CD4-positive, alpha-beta memory T cell (primary cell): ENCODE measurements at places on chromosomes 3 and 15. TPM values are rescaled to one million over a fixed set of nuclear protein-coding genes. Genes with fewer than 3 reads are reported as not detected.

PAQR5 gene
- polyA plus RNA-seq, result not detected

GRCh38 chr3:149291178-149291577, 42.3 kb downstream of the TM4SF18 start:
- H3K27ac ChIP-seq, result no peak overlapping the region
- no peak for DNase-seq
- no peaks in the 10 kb centered on the region for H3K4me1 ChIP-seq
- H3K4me3 ChIP-seq, result no peak overlapping the region

GRCh38 chr3:42495393-42495792, 7.0 kb upstream of the VIPR1 start:
- peaks cover 1% of the 10 kb centered on the region for H3K27me3 ChIP-seq
- H3K4me3 ChIP-seq, result no peak overlapping the region
- no peaks in the 10 kb centered on the region for H3K36me3 ChIP-seq
- no peak for DNase-seq
- H3K27ac ChIP-seq, result no peak overlapping the region

GRCh38 chr3:82055792-82056191, 294.3 kb upstream of the GBE1 start:
- H3K4me1 ChIP-seq, result no peaks in the 10 kb centered on the region
- no peak for DNase-seq
- H3K36me3 ChIP-seq, result no peaks in the 10 kb centered on the region
- no peak overlapping the region for H3K27ac ChIP-seq

PIERCE2 gene
- 0.30 TPM for polyA plus RNA-seq

BFSP2 gene
- polyA plus RNA-seq, result 1.3 TPM

CCR9 gene
- polyA plus RNA-seq, result 3.9 TPM

DNA sequence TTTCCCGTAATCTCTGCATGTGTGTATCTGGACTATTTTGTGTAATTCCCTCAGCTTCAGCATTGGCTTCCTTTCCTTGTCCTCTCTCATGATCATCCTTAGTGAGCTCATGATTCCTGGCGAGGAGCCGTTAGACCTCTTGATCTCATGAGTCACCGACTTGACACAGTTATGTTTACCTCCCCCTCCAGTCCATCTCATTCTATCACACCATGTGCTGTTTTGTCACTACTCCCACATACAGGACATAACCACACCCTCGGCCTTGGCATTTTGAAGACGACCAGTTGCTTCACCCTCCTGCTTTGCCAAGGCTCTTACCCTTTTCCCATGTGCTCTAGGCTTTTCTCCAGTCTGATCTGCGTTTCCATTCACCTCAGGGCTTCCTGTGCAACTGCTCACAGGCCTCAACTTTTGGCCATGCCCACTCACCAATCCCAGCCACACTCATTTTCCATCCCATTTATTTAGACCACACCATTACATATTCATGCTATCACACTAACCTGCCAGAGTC, 41.5 kb downstream of the CP start:
- no peak overlapping the region for H3K4me3 ChIP-seq
- H3K4me1 ChIP-seq, result no peaks in the 10 kb centered on the region
- no peak for DNase-seq
- no peaks in the 10 kb centered on the region for H3K36me3 ChIP-seq
- no peak overlapping the region for H3K27ac ChIP-seq

LRRK1 gene
- polyA plus RNA-seq, result 0.50 TPM

DOCK3 gene
- 0.18 TPM for polyA plus RNA-seq

SAMD7 gene
- polyA plus RNA-seq, result not detected

- H3K4me3 ChIP-seq, result no peak overlapping the region
- H3K27me3 ChIP-seq, result no peaks in the 10 kb centered on the region
- H3K4me1 ChIP-seq, result peaks cover 65% of the 10 kb centered on the region
- H3K27ac ChIP-seq, result no peak overlapping the region
- no peaks in the 10 kb centered on the region for H3K36me3 ChIP-seq
Observed at GRCh38 chr3:12627370-12627769, 36.5 kb downstream of the RAF1 start.

GRCh38 chr15:70698426-70698825, 64.9 kb downstream of the UACA start:
- no peak for DNase-seq
- no peak overlapping the region for H3K4me3 ChIP-seq
- no peaks in the 10 kb centered on the region for H3K36me3 ChIP-seq
- H3K27me3 ChIP-seq, result no peaks in the 10 kb centered on the region
- H3K27ac ChIP-seq, result no peak overlapping the region
- H3K4me1 ChIP-seq, result no peaks in the 10 kb centered on the region

GRCh38 chr3:39065197-39065596, 13.4 kb downstream of the WDR48 start:
- H3K4me3 ChIP-seq, result no peak overlapping the region
- H3K27me3 ChIP-seq, result no peaks in the 10 kb centered on the region
- H3K36me3 ChIP-seq, result peaks cover 34% of the 10 kb centered on the region
- no peak for DNase-seq

RAD54L2 gene
- 18.5 TPM for polyA plus RNA-seq

DNA sequence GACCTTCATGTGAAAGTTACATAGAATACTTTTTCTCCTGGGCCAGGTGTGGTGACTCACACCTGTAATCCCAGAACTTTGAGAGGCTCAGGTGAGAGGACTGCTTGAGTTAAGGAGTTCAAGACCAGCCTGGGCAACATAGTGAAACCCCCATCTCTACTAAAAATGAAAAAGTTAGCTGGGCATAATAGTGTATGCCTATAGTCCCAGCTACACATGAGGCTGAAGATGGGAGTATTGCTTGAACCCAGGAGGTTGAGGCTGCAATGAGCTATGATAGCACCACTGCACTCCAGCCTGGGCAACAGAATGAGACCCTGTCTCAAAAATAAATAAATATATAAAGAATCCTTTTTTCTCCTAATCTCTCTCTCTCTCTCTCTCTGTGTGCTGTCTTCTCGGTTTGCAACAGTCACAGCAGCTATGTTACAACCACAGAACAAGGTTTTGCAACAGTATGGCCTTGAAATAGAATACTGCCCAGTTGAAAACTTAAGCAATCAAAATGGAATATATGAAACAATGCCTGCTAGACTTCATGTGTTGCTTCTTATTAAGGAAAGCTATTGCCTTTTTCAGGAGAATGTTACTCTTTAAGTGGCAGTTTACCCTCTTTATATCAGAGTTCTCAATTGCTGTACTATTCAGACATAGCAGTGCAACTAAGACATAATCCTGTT, 12.3 kb upstream of the DENND4A start:
- no peak for DNase-seq
- H3K4me3 ChIP-seq, result no peak overlapping the region
- no peak overlapping the region for H3K27ac ChIP-seq

CFAP91 gene
- polyA plus RNA-seq, result 0.48 TPM

DNA sequence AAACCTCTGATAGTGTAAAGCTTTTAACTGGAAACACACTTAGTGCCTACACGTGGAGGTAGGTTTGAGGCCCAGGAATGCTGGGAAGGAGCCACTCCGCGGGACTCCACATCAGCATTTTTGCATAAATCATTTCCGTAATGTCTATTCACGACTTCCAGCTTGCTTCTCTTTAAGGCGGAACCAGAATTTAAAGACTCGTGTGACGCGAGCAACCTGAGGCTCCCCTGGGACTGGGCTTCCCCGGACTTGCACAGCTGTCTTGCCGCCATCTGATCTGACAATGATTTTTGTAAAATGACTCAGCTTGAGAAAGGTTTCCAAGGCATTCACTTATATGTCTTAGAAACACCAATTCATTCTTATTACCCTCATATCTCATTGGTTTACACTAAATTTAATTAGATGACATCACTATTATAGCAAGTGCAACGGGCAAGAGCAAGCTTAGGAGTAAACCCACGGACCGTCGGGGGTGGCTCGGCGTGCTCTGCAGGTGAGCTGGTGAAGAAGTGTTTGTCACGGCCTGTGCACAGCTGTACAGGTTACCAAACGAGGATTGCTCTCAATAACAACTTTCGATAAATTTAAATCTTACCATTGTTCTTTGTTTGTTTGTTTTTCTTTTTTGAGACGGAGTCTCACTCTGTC, 95.2 kb downstream of the CHSY1 start:
- no peak overlapping the region for H3K4me3 ChIP-seq
- no peak for DNase-seq
- no peaks in the 10 kb centered on the region for H3K4me1 ChIP-seq
- no peaks in the 10 kb centered on the region for H3K36me3 ChIP-seq
- H3K27me3 ChIP-seq, result no peaks in the 10 kb centered on the region

- DNase-seq, result no peak
- H3K4me3 ChIP-seq, result no peak overlapping the region
- no peaks in the 10 kb centered on the region for H3K36me3 ChIP-seq
- no peaks in the 10 kb centered on the region for H3K27me3 ChIP-seq
Observed at GRCh38 chr15:41967506-41968206, 4.7 kb downstream of the EHD4 start.

DNA sequence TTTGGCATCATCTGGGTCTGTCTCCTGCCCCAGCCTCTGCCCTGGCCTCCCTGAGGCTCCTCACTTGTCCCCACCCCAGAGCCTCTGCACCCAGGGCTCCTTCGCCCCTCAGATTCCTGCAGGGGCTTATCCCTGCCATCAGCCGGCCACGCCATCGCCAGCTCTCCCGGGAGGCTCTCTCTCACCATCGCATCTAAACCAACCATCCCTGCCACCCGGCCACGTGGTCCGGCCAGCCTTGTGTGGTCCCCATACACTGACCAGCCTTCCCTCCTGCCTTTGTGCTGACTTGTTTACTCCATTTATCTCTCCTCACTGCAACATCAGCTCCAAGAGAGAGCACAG, 134.3 kb upstream of the IQSEC1 start:
- H3K27ac ChIP-seq, result no peak overlapping the region
- H3K4me3 ChIP-seq, result no peak overlapping the region
- no peaks in the 10 kb centered on the region for H3K4me1 ChIP-seq
- no peaks in the 10 kb centered on the region for H3K36me3 ChIP-seq
